ENCODE measurements at places on chromosomes 2 and 18.

- DNase-seq = no peak
Observed at GRCh38 chr2:160657196-160657595, 163.6 kb upstream of the RBMS1 start.

- no peak for DNase-seq
Observed at GRCh38 chr2:32262105-32262504, 2.6 kb downstream of the NLRC4 start.

- no peak for DNase-seq
Observed at GRCh38 chr2:33812707-33813106, 213.6 kb upstream of the FAM98A start.

- no peak for DNase-seq
Observed at GRCh38 chr2:155525199-155525598, 807.3 kb downstream of the NR4A2 start.

GRCh38 chr2:159013103-159013502, 44.7 kb downstream of the TANC1 start:
- no peak for DNase-seq

GRCh38 chr2:118990757-118991545, 49.0 kb downstream of the MARCO start:
- no peak for DNase-seq

DNA sequence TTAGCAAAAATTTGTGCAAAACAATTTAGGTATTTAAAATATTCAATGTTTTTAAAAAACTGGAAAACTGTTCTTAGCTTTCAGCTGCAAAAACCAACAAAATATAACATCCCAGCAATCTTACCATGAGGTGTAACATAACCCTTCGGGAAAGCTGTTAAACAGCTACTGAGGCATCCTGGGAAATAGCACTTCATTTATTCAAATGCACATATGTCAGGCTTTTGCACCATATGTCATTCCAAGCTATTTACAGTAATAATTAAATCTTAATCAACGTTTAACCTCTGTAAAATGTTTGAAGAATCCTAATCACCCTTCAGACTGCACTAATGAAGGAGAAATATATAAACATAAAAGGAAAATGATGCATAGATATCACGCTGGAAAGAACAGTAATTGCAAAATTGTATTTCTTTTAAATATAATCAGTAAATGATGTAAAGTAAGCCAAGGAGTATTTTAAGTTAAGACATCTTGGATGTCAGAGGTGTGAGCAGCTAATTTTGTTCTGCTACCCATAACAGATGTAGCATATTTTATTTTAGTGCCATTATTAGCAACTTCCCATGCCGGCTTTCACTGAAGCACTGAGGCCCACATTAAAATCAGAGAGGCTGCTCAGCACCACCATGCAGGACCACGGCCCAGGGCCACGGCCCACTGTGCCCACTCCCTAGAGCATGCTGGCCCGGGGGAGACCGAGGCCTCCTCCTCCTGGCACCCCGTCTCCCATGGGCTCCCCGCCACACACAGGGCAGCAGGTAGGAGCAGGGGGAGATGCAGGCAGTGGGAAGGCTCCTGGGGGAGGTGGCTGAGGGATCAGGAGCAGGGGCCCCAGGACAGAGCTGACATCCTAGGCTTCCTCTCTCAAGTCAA, 30.9 kb downstream of the EMX1 start:
- no peak for DNase-seq

- no peak for DNase-seq
Observed at GRCh38 chr2:8594731-8595427, 87.0 kb upstream of the ID2 start.

- no peak for DNase-seq
Observed at GRCh38 chr2:150846691-150847090, 359.2 kb upstream of the RND3 start.

DNA sequence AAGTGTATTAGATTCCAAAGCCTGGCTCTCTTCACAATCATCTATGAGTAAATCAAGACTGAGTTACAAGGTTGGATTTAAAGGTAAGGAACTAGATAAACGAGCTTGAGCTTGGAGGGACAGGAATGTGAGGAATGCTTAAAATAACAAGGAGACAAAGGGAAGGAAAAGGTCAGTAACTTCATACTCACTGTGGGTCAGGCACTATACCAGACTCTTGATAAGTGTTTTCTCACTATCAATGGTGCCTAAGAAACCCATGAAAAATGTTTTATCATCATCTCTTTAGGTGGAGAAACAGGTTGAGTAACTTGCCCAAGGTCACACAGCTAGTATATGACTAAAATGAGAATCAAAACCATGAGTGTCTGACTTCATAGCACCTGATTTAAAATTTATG, 212.1 kb downstream of the CDH2 start:
- DNase-seq = no peak

DNA sequence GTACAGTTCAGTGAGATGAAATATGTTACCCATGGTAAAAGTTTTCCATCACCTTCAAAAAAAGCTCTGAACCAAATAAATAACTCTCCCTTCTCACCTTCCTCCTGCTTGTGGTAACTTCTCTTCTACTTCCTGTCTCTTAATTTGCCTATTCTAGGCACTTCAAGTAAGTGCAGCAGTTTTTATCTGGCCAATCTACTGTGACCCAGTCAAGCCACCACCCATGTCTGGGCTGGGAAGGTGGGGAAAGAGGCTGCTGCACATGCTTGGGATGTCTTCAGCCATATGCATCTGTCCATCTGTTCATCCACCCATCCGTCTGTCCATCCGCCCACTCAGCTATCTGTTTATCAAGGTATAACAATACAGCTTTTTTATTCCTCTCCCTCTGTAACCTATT, 31.6 kb downstream of the ZNF532 start:
- no peak for DNase-seq

DNA sequence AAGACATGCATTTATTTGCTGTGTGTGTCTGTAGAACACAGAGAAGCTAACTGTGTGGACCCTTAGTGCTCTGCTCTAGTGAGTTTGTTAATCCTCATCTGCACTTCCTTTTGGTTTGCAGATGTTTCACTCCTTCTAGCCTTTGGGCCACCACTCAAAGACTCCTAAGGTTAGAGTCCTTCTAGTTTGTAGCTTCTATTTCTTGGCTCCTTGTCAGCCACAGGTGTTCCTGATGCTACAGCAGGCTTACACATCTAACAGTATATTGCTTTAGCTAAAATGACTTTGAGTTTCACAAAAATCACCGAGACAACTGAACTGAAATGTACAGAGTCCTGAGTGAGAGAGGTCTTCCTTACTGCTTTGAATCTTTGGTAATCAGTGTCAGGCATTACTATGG, 551.4 kb downstream of the NRXN1 start:
- DNase-seq = no peak

DNA sequence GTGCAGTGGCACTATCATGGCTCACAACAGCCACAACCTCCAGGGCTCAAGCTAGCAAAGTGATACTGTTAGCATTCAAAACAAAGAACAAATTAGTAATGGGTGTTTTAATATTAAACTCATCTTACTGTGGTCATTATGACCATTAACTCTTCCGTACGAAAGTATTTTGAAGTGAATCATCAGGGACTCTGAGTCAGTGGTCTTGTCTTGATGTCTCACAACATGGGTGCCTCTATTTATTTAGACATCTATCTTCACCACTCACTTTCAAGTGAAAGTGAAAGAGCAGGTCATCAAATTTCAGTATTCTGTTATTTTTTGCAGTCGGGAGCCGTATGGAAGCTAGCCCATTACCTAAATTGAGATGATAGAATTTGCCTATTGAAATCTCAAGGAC, 1118.2 kb downstream of the DPP10 start:
- no peak for DNase-seq

- DNase-seq = no peak
Observed at GRCh38 chr2:241289597-241289996, 25.9 kb downstream of the HDLBP start.

DNA sequence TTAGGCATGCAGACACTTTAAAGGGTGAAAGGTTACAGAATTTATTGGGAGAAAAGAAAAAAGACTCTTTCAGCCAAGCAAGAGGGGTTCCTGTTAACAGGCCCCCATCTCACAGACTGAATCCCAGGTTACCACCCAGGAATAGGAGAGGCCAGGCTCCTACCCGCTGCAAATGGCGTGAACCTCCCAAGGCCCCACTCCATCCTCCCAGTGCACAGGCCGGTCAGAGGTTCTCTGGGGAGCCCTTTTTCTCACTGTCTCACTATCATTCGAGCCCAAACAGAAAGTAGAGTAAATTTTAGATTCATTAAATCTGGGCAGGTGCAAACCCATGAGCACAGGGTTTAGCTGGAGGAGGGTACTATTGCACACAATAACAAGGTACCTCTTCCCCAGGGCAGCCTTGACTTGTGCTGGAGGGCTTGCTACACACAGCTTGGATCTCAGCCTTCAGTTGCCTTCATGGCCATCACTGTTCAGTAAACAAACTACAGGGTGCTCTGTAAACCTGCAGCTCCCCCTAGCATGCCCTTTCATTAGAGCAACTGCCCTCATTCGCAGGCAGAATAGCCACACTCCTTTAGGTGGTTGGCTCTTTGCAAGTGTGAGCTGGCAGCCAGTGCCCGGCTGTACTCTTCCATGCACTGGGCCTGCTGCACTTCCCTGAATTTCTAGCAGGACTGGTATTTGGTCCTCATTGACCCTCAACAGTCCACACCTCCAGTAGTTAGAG, 7.3 kb upstream of the PLEK start:
- DNase-seq = no peak

DNA sequence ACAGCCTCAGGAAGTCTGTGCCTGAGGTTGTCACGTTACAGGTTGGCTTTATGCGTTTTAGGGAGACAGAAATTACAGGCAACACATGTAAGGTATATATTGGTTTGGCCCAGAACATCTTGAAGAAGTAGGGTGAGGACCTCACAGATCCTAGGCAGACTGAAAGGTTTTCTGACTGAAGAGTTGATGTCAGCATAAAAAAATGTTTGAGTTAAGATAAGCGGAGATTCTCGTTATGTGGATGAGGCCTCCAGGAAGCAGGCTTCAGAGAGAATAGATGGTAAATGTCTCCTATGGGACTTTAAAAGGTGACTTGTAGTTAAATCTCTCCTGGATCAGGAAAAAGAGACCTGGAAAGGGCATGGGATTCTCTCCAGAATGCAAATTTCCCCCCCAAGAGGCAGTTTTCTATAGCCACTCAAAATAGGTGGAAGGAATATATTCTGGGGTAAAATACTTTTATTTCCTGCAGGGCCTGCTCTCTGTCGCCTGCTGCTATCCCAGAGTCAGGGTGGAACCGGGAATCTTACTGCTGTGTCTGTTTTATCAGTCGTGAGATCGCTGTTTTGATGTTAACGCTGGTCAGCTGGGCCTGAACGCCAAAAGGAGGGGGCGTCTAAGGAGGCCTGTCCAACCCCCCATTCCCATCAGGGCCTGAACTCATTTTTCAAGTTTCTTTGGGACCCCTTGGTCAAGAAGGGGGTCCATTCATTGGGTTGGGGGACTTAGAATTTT, 171.1 kb downstream of the HDAC4 start:
- DNase-seq = no peak

GRCh38 chr18:46067438-46068007, 4.5 kb downstream of the PSTPIP2 start:
- DNase-seq = no peak

- DNase-seq = no peak
Observed at GRCh38 chr2:637406-637776, 39.8 kb downstream of the TMEM18 start.

- DNase-seq = no peak
Observed at GRCh38 chr2:142796161-142796560, 81.3 kb upstream of the KYNU start.

DNA sequence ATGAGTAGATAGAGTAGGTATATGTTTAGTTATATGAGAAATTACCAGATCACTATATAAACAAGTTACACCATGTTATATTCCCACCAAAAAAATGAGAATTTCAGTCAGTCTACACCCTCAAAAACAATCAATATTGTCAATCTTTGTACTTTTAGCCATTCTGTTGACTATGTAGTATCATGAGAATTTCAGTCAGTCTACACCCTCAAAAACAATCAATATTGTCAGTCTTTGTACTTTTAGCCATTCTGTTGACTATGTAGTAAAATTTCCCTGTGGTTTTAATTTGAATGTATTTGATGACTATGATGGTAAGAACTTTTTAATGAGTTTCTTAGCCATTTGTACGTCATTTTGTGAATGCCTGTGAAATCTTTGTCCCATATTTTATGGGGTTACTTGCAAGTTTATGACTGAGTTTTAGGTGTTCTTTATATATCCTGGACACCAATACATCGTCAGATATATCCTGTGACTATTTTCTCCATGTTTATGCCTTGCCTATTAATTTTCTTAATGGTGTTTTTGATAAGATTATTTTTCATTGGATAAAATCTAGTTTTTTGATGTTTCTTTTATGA, 528.4 kb upstream of the SPHKAP start:
- no peak for DNase-seq

DNA sequence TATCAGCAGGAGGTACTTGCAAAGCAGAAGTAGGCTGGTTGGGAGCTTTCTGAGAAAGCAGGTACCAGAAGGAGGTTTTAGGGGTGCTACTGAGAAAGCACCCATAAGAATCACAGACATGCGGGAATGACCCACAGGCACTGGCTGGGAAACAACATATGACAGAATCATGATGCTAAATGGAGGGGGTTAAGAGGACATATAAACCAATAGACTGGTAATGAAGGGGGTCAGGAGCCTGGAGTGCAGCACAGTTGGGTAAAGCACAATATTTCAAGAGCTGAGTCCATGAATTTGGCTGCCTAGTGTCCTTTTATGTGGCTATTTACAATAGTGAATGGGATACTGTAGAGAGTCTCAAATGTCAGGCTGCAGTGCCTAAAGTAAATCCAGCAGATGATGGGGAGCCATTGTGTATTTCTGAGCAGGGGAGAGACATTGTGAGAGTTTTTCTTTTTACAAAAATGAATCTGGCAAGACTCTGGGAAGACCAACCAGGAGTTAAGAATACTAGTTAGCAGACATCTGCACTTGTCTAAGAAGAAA, 27.6 kb upstream of the GMCL1 start:
- no peak for DNase-seq

DNA sequence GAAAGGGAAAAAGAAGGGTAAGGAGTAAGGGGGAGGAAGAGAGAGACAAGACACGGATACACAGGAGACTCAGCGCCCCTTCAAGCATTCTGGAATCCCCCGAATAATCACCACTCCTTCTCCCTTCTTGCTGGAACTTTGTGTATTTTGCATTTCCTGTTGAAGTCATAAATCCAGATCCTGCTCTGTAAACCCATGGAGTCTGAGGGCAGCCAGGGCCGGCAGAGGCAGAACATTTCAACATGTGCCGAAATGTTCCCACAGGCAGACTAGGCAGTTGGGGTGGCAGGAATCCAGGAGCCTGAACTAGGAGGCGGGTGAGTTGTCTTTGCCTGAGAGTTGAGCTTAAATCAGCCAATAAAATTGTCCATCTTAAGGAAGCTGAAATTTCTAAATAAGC, 193.1 kb downstream of the SH3RF3 start:
- no peak for DNase-seq

GRCh38 chr2:127051116-127052056, 55.6 kb downstream of the BIN1 start:
- DNase-seq = no peak

GRCh38 chr2:25453199-25453905, 111.6 kb upstream of the DNMT3A start:
- DNase-seq = no peak

DNA sequence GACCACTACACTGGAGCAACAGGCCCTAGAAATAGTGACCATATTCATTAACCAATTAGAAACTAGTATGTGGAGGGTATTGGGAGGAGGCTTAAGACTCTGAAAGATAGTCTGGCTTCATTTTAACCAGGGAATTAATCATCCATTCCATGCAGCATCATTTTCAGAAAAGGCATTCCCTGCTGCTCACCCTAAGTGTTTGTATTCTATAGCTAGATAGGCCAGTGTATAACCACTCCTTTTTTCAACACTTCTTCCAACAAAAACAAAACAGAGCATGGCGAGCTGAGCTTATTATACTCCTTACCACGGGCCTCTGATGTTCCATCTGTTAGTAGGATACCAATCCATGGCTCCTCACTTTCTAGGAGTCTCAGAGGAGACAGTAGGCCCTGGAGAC, 112.0 kb upstream of the PKDCC start:
- DNase-seq = no peak
